Left hindlimb (tissue), 1 donor: ENCODE measurements at places on chromosomes 2 and 18.

DNA sequence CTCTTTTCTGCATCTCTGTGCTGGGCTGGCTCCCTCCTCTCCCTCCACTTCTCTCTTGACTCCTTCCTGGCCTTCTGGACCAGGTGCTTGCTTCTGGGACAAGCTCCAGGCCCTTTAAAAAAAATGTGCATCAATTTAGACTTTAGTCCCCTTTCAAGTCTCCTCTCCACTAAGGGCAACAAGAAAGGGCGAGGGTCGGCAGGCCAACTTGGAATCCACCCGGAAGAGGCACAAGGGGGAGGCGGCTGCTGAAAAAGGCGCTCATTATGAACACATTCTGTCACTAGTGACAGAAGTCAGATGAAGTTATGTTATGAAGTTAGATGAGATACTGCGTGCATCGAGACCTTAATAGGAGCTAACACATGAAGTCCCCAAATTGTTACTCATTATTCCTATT is 13.6 kb upstream of the RHOB start:
- DNase-seq, result no peak

DNA sequence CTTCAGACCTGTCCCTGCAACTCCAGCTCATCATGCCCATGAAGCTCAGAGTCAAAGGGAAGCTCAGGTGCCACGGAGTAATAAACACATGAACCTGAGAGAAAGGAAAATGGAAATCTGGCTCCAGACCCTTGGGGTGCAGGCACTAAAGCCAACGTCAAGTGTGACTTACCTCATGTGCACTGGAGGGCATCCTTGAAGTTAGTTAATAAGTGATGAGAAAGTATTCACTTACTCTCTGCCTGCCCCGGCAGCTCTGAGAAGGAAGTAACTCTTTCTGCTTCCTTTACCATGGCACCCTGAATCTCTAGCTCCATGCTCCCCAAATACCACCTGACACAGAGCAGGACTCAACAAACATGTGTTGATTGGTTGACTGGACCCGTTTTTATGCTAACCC is 21.4 kb upstream of the AGAP1 start:
- no peak for DNase-seq

DNA sequence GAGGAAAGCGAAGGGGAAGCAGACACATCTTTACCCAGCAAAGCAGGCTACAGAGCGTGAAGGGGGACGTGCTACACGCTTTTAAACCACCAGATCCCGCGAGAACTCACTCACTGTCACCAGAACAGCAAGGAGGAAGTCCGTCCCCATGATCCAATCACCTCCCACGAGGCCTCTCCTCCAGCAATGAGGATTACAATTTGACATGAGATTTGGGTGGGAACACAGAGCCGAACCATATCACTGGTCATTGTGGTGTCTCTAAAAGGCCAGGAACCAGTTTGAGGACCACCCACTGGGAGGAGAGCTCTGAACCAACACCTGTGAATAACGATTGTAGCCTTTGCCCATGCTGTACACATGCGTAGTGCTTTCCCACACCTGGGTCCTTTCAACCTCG is 116.6 kb upstream of the FAM136A start:
- no peak for DNase-seq

DNA sequence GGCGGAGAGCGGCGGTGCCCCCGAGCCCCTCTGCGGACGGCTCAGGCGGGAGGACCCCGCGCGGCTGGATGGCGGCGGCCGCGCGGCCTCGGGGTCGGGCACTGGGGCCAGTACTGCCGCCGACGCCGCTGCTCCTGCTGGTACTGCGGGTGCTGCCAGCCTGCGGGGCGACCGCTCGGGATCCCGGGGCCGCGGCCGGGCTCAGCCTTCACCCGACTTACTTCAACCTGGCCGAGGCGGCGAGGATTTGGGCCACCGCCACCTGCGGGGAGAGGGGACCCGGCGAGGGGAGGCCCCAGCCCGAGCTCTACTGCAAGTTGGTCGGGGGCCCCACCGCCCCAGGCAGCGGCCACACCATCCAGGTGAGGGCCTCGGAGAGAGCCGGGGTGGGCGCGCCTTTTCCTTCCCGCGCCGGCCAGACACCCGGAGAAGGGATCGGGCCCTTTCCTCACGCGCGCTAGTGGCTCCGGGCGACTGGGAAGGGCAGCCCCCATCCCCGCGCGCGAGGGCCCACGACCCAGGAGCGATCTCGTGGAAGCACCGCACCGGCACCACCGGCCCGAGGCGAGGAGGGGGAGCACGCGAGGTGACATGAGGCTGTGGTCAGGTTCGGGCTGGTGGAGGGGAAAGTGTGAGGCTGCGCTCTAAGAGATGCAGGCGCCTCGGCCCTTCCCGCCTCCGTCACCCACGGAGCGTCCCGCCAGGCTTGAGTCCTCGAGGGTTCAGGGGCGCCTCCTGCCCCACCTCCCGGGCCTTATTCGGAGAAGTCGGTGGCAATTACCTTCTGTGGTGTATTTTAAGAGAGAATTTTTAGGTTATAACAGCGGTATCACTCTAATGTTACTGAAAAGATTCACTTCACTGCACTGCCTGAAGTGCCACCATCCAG is 607 bp downstream of the LAMA3 start:
- no peak for DNase-seq

GRCh38 chr2:144559242-144559641 is 39.3 kb upstream of the ZEB2 start:
- no peak for DNase-seq

DNA sequence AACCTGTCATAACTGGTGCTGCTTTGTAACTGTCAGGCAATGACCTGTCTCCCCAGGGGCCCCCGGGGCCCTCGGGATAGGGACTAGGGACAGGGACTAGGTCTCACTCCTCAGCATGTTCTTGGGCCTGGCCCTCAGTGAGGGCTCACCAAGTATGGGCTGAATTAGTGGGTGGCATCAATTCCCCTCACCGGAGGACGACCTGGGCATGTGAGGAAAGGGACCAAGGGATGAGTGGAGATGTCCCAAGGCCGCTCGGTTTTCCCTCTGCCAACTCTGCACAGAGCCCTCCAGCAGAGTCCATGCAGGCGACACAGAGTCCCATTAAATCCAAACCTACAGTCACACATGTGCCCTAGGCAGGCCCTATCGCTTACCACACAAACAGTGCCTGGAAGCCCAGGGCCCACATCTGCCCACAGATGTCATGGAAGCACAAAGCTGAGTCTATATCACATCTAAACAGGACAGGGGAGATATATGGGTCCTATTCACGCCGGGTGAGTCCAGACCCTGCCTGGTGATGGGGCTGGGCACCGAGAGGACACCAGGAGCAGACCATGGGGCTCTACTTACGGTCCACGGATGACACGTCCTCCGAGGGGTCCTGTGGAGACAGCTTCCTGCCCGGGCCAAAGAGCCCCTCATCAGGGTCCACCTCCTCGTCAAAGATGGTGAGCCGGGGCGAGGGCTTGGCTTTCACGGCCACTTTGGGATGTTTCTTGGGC is 26.6 kb downstream of the HS1BP3 start:
- DNase-seq, result peak; percentile 8

DNA sequence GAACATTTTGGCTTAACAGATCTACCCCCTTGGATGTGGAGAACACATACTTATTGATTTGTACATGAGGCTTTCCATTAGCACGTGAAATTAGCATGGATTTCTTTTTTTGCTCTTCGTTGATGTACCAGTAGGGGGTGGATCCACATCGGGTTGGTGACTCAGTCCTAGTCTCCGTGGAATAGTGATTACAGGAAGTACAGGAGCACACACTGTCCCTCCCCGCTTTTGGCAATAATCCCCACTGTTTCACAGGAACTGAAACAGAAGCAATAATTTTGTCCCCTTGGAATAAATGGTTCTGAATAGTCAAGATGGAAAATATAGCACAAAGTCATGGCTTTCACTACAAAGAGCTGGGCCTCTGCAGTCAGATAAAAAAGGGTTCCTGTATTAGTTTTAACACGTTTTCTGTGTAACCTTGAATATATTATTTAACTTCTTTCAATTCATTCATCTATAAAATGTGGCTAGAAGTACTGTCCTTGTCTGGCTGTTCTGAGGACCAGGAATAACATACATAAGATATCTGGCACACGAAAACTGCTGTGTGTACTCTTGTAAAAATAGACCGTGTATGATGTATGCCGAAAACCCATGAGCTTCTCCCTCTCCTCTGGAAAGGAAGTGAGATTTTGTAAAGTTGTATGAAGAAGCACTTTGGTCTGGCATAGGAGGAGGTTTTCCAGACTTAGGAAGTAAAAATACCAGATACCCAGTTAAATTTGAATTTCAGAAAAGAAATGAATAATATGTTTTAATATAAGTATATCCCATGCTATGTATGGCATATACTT is 229.2 kb downstream of the GALR1 start:
- peak; percentile 30 for DNase-seq

DNA sequence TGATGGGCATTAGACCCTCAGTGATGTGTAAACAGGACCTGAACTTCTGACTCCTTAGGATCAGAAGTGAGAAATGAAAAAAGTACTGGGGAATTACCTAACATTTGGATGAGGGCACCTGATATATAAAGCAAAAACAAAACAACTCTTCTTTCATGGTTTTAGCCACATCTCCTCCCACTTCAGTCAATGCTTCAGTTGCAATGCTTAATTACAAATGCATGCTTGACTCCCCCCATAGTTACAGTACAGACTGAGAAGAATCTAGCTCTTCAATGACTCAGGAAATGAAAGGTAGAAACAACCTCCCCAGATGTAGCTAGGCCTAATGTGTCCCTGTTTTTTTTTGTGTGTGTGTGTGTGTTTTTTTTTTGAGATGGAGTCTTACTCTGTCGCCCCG is 276.8 kb upstream of the POU3F3 start:
- DNase-seq, result no peak

GRCh38 chr2:60710707-60711106 is 45.4 kb upstream of the PAPOLG start:
- no peak for DNase-seq

DNA sequence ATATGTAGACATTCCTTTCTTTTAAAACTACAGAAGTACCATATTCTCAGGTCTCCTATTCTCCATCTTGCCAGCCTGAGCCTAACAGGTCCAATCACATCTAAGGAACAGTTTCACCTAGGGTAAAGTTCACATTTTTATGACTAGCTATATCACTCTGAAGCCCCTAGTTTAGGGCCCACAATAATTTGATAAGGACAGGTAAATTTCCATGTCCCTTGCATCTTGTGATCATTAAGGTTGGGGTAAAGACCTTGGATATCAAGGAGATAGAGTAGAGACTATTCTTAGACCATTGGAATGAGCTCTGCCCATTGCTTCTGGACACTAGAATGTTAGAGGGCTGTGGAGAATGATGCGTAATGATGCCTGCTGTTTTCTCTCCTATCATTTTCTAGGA is 185.7 kb downstream of the SLC8A1 start:
- no peak for DNase-seq

DNA sequence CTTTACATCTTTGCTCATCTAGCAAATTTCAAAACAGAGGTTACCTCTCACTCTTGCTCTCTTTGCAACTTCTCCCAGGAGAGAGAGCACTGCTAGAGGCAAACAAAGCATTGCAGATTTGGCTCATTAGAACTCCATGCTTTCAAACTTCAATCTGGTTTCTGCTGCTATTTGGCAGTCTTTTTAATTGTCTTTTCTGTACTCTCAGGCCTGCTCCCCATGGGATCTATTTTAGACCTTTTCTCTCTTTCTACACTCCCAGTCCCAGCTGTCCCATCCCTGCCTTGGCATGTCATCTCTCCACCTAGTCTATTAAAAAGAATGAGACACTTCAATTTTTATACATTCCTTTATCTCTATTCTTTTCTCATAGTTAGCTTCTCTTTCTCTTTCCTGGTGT is 15.2 kb downstream of the KCNJ3 start:
- DNase-seq, result no peak

DNA sequence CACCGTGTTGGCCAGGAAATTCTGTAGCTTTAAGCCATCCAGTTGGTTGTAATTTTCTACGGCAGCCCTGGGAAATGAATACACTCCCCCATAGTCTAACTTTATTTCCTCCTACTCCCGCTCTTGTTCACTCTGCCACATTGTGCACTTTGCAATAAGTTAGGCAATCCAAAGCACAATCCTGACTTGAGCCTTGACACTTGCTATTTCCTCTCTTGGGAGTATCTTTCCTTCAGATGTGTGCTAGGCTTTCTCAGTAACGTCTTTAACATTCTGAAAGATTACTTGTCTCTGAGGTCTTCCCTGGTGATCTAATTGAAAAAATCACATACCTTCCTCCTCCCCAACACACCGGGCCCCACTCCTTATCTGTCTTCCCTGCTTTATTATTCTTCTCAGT is 65.9 kb upstream of the RAB27B start:
- DNase-seq, result no peak

GRCh38 chr18:61531182-61531581 is 198.0 kb downstream of the CDH20 start:
- no peak for DNase-seq

DNA sequence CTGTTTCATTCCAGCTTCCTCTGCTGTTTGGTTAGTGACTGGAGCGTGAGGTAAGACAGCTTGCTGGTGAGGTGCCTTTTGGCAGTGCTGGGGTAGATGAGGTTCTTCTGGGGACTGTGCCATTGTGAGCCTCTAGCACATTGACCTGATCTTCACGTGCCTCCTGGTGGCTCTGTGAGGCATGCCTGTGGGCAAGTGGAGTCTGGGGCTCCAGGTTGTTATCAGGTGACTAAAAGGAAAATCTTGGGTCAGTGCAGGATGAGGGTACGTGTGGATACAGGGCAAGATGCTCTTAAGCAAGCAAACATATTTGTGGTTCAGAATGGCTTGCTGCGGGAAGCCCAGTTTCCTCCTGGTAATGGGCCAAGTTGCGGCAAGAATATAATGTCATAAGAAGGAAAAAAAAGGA is 75.4 kb downstream of the FHOD3 start:
- DNase-seq, result no peak

- DNase-seq, result no peak
These were observed 102.5 kb downstream of the BARD1 start for GRCh38 chr2:214706986-214707385.

- no peak for DNase-seq
These were observed 98.5 kb downstream of the DSEL start for GRCh38 chr18:67417864-67418523.

- DNase-seq, result no peak
These were observed 84.4 kb downstream of the PTGR3 start for GRCh38 chr18:75124551-75124950.

DNA sequence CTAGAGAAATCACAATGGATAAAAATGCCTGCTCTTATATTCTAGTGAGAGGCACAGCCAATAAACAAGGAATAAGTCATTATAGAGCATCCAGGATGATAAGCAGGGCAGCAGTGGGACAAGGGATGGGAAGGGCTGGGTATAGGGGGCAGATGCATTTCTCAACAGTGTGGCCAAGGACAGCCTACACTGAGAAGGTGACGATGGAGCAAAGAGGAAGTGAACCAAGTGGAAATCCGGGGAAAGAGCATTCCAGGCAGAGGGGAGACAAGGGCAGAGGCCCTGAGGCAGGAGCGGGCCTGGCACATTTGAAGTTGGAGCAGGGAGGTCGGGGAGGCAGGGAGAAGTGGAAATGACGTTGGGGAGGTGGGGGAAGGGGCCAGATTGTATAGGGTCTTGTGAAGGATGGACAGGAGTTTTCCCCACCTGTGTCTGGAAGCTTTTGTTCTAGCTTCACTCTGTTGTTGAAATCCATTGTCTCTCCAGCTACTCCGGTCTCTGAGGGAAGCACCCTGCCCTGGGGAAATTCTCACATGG is 17.6 kb downstream of the TMEM177 start:
- DNase-seq, result no peak
